LHCN-M2 (cell line): ENCODE measurements at places on chromosomes 1 and 21. TPM values are rescaled to one million over a fixed set of nuclear protein-coding genes. Genes with fewer than 3 reads are reported as not detected.

Gene FCRL4
- not detected in 2 replicates for total RNA-seq

Gene TRIM17
- total RNA-seq: not detected in 2 replicates

Gene FMOD
- 3.0 and 3.1 TPM in 2 replicates for total RNA-seq

Gene KRTAP19-8
- total RNA-seq: not detected in 2 replicates

Gene ADAMTS4
- 5.0 and 5.4 TPM in 2 replicates for total RNA-seq

Gene SLC26A9
- not detected in 2 replicates for total RNA-seq

Gene ERICH3
- not detected in 2 replicates for total RNA-seq

Gene SYF2
- total RNA-seq: 50.4 and 52.6 TPM in 2 replicates

Gene FAM177B
- total RNA-seq: not detected in 2 replicates

Gene KISS1
- total RNA-seq: not detected in 2 replicates

Gene LCE3E
- total RNA-seq: not detected in 2 replicates

Gene KLHDC8A
- not detected in 2 replicates for total RNA-seq

Gene CELF3
- not detected in 2 replicates for total RNA-seq

Gene IL10RB
- total RNA-seq: 38.5 and 40.7 TPM in 2 replicates

- DNase-seq: no peak
Measured at GRCh38 chr1:8562222-8562621, 244.3 kb downstream of the SLC45A1 start.

- DNase-seq: no peak
Measured at GRCh38 chr1:95953015-95953414, 719.0 kb downstream of the RWDD3 start.

GRCh38 chr1:150549496-150550221, 451 bp downstream of the ADAMTSL4 start:
- DNase-seq: no peak

GRCh38 chr1:17246971-17247370, 1.9 kb upstream of the PADI3 start:
- DNase-seq: no peak

- no peak for DNase-seq
Measured at GRCh38 chr1:77168358-77168757, 50.9 kb downstream of the PIGK start.

- peak; percentile 30 for DNase-seq
Measured at GRCh38 chr1:20250340-20250989, 40.2 kb upstream of the VWA5B1 start.

DNA sequence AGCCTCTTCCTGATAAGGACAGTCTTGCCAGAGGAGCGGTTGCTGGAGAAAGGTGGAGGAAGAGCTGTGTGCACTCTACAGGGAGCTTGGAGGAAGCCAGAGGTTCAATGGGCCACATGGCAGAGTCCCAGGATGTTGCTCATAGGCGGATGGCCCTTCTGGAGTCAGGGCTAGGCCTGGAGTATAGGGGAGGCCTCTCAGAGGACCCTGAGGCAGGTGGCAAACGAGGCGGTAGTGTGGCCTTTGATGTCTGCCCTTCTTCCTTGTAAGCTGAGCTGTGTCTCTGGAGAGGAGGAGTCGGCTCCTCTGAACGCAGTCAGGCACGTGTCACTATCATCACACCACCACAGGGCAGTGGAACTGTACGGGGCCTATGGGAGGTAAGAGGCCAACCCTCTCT, 8.6 kb downstream of the PKP1 start:
- DNase-seq: no peak

- DNase-seq: peak; percentile 96
Measured at GRCh38 chr1:99590578-99591209, 55.2 kb upstream of the PALMD start.

GRCh38 chr1:246329900-246330299, 177.2 kb downstream of the SMYD3 start:
- DNase-seq: no peak

DNA sequence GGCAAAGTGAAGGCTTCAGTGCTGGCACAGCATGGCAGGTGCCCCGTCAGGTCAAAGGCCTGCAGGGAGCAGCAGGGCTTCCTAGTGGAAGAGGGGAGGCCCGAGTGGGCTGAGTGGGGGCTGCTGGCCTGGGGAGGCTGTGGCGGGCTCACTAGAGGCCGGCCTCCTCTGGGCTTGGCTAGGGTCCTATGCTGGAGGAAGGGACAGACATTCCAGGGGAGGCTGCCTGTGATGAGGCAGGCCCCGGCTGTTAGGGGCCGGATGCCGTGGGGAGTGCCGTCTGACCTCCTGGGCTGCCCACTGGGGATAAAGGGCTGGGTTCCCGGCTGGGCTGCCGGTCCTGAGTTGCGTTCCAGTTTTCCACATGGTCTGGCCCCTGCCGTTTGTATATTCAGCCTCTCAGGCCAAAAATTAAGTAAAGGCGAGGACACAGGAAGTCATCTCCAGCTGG, 21.1 kb downstream of the PRXL2B start:
- DNase-seq: no peak

DNA sequence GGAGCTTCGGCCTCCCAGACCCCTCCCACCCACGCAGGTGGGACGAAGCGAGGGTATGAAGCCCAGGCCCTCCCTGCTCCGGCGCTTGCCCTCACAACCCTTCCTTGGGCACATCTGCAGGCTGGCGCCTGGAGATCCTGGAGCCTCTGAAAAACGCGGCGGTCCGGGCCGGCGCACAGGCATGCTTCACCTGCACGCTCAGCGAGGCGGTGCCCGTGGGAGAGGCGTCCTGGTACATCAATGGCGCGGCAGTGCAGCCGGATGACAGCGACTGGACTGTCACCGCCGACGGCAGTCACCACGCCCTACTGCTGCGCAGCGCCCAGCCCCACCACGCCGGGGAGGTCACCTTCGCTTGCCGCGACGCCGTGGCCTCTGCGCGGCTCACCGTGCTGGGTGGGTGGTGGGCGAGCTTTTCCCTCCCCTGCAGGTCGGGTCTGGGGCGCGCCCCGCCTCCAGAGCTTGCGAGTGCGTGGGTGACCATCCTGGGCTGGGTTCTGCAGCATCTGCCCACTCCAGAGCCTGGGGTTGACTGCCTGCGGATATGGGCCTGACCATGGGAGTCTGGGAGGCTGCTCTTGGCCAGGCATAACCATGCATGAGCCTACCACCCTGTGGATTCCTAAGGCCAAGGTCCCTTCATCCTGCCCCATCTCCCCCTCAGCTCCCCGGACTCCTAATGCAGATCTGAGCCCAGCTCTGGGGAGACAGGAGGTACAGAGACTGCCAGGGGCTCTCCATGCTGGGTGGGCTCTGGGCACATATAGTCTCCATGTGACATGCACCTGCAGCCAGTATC, 89.8 kb downstream of the TRIM11 start:
- DNase-seq: no peak

DNA sequence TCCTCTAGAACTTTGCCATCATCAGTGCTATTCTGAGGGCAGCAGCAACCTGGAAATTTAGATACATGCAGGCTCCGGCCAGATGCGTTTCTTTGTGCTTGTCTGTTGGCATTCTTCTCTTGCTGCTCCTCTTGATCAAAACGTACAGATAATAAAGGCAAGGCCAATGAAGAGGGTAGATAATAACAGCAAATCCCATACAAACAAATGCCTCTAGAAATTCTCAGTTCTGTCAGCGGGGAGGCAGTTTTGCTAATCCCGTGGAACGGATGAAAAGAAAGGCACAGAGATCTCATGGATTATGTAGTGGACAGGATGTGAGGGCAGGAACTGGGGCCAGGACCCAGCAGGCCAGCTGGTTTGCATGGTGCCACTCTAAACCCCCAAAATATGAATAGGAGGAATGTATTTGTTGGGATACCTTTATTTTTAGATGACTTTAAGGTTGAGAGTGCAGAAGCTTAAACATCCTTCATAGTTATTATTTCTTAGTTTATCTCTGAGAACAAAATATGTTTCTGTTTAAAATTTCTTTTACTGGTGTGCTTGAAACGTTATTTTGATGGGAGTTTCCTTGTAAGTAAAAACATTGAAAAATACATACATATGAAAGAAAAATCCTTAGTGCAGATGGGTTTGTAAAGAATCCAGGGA, 1.5 kb downstream of the ITSN1 start:
- peak; percentile 42 for DNase-seq

DNA sequence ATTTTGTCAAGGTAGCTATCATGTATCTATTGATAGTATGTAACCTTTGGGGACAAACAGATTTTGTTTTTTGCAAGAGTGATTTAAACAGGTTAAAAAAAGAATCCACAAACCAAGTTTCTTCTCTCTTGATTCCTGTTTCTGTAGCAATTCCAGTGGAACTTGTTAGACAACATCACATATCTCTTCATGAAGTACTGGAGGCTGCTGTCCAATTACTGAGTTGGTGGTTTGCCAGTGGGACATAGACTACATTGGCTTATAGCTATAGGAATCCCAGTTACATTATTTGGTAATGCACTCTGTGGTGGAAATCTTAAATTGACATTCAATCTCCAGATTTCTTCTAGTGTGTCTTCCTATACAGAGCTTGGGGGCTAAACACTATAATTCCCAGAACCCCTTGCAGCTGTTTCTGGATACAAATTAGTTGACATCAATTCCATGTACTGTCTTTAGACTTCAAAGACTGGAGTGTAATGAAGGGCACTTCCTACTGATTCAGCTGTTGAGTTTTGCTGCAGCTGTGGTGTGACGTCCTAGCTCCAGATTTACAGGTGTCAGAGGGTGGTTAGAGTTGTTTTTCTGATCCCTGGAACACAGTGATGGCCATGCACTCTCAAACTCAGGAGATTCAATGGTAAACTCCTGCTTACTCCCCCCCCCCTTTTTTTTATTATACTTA, 29.4 kb upstream of the GCLM start:
- DNase-seq: peak; percentile 29

GRCh38 chr1:47396671-47397196, 19.4 kb upstream of the FOXE3 start:
- DNase-seq: no peak

DNA sequence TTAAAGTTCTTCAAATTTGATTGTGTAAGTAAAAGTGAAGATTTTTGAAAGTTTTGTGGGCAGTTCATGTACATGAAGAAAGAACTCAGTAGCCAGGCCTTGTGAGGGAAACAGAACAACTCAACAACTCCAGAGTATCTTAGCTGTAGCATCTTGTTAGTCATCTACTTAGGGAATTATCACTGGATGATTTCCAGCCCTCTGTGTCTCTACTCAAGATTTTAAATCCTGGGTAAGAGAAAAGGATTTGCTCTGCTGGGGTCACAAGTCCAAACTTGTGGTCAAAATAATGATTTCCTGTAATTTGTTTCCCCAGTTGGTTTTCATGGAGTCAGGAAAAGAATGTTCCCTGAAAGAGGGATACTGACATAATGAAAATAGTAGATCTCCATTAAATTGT, 8.2 kb downstream of the OR10T2 start:
- no peak for DNase-seq

GRCh38 chr1:171563675-171564074, 58.4 kb upstream of the MYOCOS start:
- DNase-seq: peak; percentile 35

GRCh38 chr21:41559658-41560631, 52.0 kb upstream of the TMPRSS2 start:
- no peak for DNase-seq

- peak; percentile 42 for DNase-seq
Measured at GRCh38 chr21:38729754-38730379, 75.9 kb upstream of the ETS2 start.

DNA sequence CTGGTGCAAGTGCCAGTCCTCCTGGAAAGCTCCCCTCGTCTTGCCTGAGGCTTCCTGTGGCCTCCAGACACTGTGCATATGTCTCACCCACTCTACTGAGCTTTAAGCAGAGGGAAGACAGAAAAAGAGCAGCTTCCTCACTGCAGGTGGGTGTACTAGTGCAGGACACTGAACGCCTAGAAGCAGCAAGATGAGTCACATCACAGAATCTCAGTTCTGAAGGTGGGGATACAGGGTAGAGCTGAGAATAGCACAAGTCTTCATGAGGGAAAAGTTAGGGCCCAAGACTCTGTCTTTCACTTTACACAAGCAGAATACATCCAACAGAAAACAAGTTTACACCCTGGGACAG, 37.4 kb downstream of the PCAT6 start:
- DNase-seq: no peak

DNA sequence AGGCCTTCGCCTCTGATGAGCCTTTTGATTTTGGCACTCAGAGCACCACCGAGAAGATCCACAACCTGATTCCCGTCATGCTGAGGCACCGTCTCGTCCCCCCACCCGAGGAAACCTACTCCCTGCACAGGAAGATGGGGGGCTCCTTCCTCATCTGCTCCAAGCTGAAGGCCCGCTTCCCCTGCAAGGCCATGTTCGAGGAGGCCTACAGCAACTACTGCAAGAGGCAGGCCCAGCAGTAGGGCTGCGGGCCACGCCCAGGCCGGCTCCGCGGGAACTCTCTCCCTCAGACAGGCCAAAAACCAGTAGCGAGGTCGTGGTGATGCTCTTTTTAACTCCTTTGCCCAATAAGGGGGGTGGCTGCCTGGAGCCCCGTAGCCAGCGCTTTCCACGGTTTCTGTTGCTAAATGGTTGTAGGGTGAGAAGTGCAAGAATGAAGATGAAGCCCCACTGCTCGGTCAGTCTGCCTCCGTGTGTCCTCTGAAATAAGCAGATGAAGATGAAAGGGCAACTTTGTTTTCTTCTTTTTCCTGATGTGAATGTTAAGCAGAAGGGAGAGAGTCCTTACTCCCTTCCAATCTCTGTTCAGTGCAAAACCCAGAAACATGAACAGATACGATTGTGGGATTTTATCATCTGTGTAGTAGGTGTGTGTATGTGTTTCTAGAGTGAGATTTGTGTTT, 46.5 kb downstream of the COQ8A start:
- no peak for DNase-seq

DNA sequence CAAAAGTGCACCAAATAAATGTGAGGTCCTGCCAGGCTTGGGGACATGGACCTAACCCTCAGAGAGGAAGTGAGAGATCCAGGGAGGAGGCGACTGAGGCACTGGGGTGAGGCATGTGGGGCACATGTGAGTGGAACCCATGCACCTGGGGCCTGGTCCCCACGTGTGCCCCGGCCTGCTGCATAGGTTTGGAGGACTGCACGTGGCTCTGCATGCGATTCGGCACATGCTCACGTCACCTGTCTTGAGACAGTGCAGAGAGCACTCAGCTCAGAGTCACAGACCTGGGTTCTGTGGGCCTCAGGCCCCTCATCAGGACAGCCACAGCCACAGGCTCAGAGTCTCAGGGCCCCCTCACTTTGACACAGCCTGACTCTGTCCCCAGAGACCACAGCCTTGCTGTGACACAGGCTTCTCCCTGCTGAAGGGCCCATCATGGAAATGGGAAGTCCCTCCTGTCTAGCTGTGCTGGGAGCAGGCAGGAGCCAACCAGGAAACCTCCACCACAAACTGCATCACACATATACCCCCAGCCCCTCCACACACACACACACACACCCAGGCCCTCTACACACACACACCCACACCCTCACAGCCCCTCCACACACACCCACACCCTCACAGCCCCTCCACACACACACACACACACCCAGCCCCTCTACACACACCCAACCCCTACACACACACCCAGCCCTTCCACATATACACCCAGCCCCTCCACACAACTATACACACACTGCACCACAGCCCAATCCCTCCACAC, 48.2 kb downstream of the SLC9A1 start:
- no peak for DNase-seq
